ENCODE measurements at places on chromosomes 4 and X. TPM values are rescaled to one million over a fixed set of nuclear protein-coding genes. Genes with fewer than 3 reads are reported as not detected.

DNA sequence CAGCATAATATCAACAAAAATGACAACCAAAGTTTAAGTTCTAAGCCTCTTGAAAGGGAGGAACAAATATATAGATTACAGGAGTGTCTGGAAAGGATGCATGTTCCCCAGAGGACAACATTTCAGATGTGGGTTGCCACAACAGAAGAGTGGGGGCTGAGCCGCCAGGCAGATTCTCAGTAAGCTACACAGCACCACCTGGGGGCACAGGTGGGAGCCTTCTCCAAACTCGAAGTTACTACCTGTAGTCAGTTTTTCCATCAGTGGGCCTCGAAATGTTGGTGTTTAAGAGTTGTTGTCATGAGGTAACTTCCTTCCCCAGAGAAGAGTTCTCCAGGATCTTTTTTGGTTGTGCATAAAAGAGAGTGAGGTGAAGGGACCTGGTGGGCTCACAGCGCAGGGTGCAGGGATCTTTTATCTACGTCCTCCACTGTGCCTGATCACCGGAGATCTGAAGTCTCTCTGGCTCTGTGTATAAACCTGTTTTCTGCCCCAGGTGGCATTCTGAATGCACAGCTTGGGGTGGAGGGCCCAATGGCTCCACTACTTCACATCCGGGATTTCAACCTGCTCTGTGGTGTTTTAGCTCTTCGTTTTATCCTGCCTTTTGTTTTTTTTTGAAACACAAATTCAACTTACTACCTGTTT, 58.4 kb upstream of the STS start:
- peak; percentile 26 for DNase-seq

DNA sequence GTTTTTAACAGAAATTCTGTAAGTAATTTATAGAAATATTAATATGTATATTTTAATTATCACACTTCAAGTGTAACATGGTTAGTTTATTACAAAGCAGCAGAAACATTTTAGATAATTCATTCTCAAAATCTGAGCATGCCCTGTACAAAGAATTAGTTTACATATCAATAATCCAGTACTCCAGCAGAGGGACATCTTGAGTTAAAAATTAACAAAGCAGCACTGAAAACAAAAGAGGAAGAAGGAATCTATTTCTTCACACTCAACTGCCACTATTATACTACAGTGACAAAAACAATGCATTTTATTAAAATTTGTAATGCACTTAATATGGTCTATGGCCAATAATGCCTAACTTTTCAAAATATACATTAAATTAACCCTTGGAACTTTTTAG, 179.1 kb upstream of the KLHL4 start:
- peak; percentile 44 for DNase-seq

DNA sequence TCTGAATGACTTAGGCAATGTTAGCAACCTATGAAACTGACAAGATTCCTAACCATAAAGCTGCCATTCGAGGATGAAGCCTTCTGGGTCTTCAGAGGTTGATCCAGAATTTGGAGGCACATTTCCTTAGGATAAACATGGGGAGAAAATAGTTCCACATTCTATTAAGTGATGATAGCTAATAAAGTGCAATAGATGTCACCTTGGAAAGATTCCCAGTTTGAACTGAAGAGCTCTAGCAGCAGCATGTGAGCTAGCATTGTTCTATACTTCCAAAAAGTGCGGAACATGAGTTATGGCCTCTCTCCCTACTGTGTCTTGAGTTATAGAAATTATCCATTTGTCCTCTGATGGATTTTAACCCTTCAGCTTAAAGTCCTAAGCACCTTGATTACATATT, 991.4 kb upstream of the SLIT2 start:
- no peak for DNase-seq

DNA sequence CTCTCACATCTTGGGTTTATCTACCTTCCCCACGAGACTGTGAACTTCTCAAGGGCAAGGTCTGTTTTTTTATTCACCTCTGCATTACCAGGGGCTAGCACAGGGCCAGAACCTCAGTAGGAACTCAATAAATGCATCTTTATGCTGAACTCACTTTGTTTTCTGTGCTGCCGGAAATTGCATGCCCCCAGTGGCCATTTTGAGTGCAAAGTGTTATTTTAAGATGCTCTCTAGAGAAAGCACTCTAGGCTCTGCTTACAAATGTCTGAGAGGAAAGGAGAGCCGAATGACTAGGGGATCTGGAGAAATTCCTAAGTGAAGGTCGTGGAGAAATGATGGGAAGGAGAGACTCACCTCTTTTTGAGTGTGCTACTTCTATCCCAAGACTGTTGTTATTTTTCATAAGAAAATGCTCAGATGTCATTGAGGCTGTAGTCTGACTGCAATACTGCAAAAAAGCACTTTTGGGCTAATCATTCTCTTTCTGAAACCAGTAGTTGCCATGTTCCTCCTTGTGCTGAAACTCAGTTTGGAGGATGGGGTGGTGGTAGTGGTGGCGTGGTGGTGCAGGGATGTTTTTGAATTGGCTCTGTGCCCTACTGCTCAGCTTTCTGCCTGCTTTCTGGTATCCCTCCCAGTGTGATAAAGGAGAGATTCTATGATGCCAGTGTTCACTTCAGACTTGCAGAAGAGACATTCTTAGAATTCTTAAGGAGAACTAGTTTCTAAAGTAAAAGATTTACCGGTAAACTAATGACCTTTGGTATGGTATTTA, 41.3 kb downstream of the DOCK11 start:
- peak; percentile 20 for DNase-seq

DNA sequence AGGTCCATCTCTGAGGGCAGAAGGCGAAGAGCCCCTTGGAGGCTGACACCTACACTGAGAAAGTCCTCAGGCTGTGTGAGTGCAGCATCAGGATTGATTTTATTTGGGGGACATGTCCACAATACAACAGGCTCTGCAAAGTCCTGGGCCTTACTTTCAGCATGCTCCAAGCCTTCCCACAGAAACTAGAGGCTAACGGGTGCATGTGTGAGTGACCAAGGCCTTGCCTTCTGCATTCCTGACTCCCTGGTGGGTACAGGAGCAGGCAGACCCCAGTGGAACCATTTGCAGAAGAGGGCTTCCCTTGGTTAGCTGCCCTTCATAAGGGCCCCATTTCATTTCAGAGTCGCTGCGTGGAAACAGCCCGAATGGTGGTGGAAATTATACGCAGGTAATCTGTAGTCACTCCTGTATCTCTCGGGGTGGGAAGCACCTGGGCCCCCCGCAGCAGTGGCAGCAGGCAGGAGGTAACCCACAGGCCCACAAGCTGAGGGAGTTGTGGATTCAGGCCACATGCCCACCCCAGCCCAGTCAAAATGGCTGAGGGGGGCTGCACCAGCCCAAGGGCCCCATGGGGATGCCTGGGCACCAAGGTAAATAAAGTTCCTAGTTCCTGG, 37.7 kb downstream of the NSG1 start:
- no peak for DNase-seq

DNA sequence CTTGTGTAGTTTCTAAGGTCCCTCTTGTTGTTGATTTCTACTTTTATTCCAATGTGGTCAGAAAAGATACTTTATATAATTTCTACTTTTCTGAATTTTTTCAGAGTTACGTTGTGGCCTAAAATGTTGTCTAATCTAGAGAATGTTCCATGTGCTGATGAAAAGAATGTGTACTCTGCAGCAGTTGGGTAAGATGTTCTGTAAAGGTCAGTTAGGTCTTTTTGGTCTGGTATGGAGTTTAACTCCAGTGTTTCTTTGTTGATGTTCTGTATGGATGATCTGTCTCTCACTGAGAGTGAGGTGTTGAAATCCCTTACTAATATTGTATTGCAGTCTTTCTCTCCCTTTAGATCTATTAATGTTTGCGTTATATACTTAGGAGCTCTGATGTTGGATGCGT, 37.0 kb upstream of the GPRIN3 start:
- no peak for DNase-seq

GRCh38 chr4:138408758-138409157, 166.6 kb upstream of the SLC7A11 start:
- no peak for DNase-seq

DNA sequence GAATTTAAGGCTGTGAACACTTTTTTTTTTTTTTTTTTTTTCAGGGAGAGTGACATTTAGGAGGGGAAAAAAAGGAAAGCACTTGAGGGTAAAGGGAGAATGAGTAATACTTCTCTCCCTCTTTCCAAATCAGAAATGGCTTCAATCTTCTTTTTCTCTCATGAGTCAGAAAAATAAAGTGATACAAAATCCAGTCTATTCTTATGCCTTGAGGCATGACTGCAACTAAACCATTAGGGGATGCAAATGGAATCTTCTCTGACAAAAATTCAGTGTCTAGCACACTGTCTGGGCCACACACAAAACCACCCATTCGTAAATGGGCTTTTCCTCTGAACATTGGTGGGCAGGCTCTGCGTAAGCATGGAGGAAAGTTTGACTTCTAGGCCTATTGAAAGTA, 46.7 kb upstream of the POU4F2 start:
- DNase-seq: no peak

DNA sequence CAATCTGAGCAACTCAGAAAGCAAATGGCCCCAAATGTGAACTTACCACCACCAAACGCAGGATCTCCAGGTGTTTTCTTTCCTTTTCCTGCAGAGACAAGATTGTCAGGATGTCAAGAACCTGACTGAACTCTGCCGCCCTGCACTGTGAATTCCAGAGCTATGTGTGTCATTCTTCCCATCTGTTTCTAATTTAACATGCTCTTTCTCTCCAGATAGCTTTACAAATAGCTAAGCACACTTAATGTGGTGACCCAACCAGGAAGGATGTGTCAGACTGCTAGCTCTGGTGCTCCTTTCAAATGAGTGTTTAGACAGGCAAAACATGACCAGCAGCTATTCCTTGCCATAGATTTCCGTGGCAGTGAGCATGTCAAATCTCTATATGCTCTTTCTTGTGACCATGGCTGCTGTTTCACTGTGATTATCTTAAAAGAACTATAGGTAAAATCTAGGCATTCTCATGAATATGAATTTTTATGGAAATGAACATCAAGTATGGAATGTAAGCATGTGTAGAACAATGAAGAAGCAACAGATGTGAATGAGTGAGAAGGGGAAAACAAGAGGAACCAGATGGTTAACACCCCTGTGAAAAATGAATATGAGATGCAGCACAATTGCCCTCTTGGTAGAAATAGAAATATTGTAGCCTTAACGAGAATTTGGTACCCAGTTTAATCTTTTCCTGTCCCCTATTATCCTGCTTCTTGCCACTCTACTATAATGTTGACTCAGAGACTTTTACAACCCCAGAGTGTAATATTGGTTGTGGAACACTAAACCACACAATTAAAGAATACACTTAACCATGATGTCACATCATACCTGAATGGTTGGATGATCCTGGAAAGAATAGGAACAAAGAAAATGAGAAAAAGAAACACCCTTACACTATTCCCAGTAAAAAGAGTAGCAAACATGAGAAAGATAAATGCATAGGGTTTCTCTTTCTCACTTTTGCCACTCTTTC, 247.8 kb upstream of the DKK2 start:
- DNase-seq: no peak

DNA sequence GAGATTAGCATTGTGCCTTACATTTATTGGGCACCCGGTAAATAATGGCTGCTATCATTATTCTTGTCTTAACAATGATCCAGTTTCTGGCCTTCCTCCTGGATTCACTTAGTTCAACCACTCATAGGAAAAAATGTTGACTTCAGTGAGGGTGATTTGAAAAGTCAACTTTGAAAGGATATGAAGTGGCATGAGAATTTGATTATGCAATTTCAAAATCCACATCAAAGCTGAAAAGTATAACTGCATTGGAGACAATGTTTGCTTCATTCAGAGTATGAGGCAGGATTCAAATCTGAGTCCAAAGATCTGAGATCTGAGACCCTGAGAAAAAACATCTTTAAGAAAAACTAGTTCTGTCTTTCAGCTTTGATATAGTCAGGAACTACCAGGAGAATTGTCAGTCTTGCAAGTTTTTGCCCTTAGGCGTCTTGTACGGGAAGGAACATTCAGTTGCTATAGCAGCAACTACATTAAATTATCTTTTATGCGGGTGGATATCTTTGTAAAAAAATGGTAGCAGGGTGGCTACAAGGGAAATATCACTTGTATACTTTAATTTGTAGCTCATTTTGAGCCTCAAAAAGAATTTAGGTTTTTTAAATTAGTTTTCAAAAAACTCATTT, 587.5 kb upstream of the LCORL start:
- no peak for DNase-seq

- DNase-seq: no peak
Observed at GRCh38 chr4:148240241-148240640, 202.0 kb downstream of the NR3C2 start.

DNA sequence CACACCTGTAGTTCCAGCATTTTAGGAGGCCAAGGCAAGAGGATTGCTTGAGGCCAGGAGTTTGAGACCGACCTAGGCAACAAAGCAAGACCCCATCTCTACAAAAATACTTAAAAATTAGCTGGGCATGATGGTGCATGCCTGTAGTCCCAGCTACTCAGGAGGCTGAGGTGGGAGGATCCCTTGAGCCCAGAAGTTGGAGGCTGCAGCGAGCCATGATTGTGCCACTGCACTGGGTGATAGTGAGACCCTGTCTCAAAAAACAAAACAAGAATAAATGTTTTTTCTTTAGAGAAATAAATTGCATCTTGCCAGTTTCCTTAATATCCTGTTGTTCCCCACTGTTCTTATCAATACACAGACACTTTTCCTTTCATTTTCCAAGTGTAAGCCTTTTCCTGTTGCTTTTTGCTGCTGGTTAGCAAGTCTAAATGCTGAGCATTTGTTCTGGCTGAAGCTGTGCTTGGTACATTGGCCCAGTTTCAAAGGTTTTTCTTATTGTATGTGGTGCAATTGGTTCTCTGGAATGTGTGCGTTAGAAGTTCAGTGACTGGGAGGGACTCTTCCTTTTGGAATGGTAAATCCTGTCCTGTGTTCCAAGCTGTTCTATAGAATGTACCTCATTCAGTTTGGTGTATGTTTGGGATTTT, 98.2 kb downstream of the AFF1 start:
- DNase-seq: peak; percentile 59

- DNase-seq: peak; percentile 19
Observed at GRCh38 chrX:53481093-53481492, 46.9 kb upstream of the HSD17B10 start.

GRCh38 chr4:79287718-79288117, 38.1 kb downstream of the NAA11 start:
- DNase-seq: peak; percentile 35

- no peak for DNase-seq
Observed at GRCh38 chr4:6031846-6032245, 13.6 kb upstream of the C4orf50 start.

- no peak for DNase-seq
Observed at GRCh38 chrX:122641826-122642225, 542.3 kb upstream of the GRIA3 start.

DMRTC1 gene
- not detected for total RNA-seq

TMEM175 gene
- 10.1 TPM for total RNA-seq

DCLK2 gene
- 7.9 TPM for total RNA-seq

CSAG1 gene
- not detected for total RNA-seq

VCX3B gene
- not detected for total RNA-seq

Data from neural progenitor cell (in vitro differentiated cells).